HL-60 (cell line): ENCODE measurements at places on chromosomes 6 and 20.

DNA sequence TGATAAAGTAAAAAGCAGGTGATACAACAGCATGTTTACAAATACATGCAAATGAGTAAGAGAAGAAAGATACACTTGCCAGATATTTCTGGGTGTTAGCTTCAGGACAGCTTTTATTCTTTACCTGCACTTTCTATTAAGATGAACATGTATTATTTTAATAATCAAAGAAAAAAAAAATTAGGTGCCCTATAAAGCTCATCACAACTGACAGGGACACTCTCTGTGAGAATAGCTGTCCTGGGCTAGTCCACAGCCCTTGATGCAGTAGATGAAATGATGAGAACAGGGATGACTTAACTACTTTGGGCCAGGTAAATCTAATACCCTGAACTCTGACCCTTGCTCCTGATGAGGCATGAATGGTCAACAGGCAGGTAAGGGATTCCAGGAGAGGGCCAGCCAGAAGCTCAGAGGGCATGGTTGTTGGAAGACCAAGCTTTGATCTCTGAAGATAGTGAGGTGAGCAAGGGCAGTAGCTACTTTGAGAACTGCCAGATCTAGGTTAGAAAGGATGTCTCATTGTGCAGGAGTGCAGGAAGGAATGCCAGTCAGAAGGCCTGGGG, 15.6 kb downstream of the NSFL1C start:
- no peak for DNase-seq

DNA sequence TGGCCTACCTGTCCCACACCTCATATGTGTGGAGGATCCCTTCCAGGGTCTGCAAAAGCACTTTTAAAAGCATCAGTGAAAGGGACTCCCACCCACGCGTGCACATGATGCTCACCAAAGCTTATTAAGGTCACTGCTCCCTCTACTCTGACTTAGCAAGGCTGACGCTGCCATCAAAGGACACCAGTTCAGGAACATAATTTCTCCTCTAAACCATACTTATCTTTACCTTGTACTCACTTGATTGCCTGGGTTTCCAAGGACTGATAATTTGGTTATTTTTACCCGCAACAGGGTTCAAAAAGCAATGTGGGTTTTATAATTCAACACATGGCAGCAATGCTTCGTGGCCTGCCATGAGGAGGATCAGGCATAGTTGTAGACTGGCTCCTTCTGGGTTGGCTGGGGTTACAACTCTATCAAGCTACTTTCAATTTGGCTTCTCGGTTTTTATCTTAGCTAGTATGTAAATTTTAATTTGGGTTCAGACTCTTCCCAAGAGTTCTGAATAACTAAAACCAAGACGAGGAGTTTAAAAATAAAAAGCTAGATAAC, 52.2 kb upstream of the EMILIN3 start:
- DNase-seq, result no peak

GRCh38 chr6:161833099-161833860, 559.4 kb upstream of the AGPAT4 start:
- DNase-seq, result no peak

DNA sequence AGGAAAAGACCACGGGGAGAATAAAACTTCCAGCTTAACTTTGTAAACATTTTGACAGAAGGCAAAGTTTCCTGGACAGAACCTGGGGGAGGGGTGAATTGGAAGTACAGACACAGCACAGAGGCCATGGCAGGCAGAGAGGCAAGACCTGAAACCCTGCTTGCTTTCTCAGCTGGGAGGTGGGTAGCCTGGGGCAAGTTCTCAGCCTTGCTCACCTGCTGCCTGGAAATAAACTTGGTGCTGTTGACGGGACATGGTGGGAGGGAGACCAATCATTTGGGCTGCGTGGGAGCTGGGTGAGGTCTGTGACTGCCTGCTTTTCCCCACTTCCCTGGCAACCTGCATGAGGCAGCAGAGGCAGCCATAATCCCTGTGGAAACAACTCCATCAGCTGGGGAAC, 221.3 kb downstream of the MOXD1 start:
- no peak for DNase-seq

- no peak for DNase-seq
These were observed 1.2 kb downstream of the HIVEP1 start for GRCh38 chr6:12013307-12013719.

DNA sequence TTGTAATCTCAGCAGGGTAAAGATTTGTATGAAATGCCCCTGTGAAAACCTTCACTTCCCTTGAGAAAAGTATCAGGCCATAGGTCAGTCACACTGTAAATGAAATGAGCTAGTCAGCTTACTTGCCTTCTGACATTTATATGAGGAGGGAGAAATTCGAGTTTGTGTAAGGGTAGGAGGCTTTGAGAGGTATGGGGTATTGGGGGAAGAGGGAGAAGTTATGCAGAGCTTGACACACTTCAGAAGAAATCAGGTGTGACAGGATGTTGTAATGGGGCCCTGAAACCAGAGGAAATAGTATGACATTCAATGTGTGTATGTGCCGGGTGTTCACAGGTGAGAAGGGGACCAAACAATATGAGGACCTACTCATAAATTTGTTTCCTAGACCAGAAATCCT, 64.2 kb upstream of the CCN6 start:
- DNase-seq, result no peak

- DNase-seq, result peak; percentile 85
These were observed 5.1 kb downstream of the DEF6 start for GRCh38 chr6:35302604-35303241.

DNA sequence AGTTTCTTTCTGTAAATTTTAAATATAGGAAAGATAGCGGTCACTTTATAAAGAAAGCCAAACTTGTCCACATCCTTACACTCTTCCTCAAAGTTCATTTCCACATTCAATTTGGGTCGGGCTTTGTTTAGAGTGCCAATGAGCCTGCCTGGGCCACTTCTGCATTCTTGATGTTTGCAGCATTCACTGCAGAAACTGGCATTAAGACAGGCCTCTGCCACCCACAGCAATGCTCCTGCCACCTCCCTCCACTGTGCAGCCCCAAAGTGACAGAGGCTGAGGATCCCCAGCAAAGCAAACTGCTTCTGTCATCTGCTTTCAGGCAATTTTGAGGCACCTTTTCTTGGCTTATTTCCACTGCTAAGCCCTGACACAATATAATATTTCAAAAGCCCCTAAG, 61.2 kb downstream of the TNFAIP3 start:
- peak; percentile 62 for DNase-seq

- no peak for DNase-seq
These were observed 8.3 kb downstream of the HSF2 start for GRCh38 chr6:122407712-122408111.

DNA sequence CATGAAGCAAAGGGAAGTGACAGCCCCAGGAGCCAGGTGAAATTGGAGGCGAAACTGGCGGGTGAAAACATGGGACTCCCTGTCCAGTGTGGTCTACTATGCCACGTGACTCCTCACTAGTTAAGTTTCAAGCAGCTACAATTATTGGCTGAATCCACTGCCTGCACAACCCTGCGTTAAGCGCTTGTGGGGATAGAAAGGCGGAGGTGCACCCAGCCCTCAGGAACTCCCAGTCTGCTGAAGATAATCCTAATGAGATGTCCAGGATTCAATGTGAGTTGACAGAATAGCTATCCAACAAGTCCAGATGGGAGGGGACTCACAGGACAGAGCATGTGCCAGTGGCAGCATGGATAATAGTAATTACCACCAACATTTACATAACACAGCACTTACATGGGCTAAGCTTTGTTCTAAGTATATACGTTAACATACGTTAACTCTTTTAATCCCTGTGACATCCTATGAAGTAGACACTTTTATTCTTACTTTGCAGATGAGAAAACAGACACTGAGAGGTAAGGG, 1.8 kb downstream of the MOCS1 start:
- DNase-seq, result no peak

DNA sequence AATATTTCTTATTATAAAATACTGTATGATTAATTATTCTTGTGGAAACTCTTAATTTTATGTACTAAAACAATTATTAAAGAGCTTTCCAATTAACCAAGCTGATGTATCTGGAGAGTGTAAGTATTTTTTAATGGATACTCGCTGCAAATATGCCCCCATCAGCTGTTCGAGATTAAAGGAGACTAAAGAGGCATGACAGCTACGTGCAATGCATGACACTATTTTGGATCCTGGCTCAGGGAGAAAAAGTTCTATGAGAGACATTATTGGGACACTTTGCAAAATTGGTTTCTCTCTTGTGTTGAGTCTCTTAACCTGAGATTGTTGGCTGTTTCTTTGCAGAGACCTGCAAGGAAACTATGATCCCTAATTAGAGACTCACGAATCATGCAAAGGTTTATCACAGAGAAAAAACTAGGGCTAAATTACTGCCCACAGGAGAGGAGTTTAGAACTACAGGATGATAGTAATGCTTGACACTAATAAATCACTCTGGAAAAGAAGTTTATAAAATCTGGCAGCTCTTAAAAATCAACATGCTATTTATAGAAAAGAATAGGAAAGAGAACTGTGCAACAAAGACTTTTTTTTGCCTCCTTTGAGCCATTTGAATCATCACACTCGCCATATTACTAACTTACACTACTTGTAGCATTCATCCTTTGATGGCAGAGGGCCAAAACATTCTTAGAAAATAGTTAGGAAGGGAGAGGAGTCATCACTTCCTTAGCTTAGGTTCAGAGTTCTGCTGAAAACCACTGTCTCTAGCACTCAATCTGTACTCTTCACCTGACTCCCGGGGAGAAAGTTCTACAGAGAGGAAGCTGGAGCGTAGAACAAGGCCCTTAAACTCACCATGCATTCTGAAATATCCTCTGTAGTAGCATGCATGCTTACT, 25.3 kb downstream of the NRN1 start:
- DNase-seq, result no peak

DNA sequence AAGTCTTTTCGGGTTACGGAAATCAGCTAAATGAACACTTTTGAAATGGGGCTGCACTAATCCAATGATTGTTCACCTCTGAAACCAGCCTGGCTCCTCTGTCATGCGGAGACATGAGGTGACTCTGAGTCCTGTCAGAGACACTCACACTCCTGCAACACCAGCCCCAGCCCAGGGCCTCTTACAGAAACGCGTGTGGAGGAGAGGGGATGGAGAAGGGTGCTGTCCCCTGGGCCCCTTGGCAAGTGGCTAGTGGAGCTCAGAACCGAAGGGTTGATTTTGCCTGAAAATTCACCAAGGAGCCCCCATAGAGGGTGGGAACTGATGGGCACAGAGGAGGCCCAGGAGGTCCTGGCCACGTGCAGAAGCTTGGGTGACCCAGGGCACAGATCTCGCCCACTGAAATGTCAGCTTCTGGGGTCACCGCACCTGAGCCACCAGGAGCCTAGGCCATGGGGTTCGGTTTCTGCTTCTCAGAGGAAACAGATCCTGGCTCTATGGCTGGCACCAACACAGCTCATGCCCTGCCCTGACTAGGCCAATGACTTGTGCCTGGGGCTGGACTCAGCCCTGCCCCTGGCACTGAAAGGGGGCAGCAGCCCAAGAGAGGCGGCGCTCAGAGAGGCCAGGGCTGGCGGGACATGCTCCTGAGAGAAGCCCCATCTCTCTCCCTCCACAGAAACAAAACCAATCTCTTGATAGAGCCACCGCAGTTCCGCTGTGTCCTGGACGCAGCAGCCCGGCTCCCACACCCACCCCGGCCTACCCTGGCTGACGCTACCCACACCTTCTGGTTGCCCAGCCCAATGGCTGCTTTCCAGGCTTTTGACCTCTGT, 144.7 kb downstream of the ERMARD start:
- DNase-seq, result no peak

DNA sequence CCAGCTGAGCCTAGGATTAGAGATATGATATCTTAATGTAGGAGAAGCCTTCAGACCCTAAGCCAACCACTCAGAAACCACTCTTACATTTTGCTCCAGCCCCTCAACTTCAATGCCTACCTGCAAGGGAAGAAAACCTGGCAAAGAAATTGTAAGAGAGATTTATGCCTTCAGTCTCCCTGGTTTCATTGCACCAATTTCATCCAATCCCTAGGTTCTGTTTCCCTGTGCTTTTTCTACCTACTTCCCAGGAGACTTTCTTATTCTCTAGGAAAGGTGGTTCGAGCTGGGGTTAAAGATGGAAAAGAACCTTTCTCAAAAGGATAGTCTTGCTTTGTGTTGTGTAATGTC, 1.1 kb upstream of the TCF21 start:
- no peak for DNase-seq

DNA sequence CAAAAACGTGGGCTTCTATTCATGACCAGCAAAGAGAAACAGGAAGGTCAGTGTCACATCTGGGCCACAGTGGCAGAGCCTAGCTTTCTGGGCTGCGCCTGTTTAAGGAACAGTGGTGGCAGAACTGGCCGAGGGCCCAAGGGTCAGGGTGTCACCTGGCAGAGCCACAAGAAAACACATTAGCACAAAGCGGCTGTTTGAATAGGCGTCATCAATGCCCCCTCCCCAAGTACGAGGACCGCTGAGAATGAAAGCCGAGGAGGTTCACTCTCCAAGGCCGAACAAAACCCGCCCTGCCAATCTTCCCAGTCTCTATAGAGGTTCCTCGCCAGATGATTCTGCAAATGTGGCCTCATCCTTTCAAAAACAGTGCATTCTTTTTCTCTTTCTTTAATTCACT, 125.2 kb upstream of the TRAF3IP2 start:
- no peak for DNase-seq

DNA sequence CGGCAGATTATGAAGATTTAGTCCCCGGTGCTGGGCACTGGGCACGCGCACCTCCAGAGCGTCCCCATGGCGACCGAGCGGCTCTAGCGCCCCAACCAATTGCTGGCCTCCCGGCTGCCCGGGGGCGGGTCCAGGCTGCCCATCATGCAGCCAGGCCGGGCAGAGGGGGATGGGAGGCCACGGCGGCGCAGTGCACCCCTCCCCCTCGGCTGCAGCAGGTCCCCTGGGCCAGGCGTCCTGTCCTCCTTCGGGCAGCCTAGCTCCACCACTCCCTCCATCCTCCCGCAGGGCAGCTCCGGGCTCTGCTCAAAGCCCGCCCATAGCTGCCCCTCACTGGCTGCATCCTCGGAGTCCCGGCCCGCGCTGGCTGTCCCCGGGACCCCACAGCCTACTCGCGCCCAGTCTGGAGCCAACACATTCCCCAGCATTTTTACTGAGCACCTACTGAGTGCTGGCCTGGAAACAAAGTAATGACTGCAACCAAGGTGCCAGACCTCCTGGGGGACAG, 99.4 kb downstream of the ASXL1 start:
- no peak for DNase-seq

- DNase-seq, result peak; percentile 52
These were observed 81.4 kb downstream of the JARID2 start for GRCh38 chr6:15327271-15327670.

DNA sequence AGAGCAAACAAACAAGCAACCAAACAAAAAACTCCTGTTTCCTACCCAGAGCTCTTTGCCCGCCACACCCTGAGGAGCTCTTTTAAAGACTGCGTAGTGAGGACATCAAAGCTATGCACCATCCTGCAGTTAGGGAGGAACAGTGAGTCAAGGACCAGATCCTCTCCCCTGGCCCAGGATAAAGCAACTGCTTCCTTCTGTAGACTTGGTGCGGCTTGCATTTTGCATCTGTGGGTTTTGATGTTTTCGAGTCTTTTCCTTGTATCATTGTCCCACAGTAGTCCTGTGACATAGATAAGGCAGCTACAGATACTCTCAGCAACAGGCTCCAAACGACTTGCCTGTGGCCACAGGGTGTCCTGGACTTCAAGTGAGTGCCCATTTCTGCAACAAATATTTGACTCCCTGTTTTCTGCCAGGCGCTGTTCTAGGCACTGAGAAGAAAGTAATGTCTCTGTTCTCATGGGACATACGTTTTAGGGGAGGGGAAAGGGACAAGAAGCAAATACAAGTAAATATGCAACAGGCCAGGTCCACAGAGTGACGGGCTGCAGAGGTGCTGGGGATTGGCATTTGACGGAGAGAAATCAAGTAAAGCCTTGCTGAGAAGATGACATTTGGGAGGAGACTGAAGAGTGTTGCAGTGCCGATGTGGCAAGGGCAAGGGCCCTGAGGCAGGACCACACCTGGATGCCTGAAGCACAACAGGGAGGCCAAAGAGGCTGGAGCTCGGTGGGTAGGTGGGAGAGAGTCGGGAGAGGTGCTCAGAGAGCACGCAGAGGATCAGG, 35.9 kb upstream of the MAP3K4 start:
- no peak for DNase-seq
